Mesendoderm (in vitro differentiated cells): ENCODE measurements at places on chromosomes 4 and X.
A peak's percentile ranks its signal among the peaks of the same experiment; 100 is the strongest.

DNA sequence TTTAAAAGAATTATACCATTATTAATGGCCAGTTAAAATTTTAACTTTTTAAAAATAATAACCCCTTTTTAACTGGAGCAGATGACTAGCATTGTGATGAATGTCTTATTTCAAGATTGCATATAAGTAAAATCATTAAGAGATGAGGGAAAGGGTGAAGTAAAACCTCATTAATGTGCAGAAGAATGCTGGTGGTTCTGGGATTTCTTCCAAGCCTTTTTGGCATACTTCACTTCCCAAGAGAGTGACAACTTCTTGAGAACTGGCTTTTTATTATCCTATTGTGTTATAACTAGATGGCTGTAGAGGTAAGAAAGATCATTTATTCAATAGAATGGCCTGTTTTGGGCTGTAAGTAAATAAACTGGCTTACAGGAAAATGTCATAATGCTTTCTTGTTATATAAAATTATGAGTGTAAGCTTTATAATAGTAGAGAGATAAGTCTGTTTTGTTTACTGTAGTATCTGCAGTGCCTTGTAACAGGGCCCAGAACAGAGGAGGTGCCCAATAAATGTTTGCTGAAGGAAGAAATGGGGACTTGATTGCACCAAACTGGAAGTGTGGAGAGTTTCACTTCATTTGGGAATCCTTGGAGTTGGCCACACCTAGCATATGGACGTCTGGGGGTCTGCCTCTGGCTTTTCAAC, 242.9 kb upstream of the PITX2 start:
- no peak for DNase-seq

- DNase-seq = no peak
These were observed 9.9 kb downstream of the ZNF157 start for GRCh38 chrX:47380268-47380667.

- DNase-seq = peak; percentile 73
These were observed 941.2 kb upstream of the TENM3 start for GRCh38 chr4:181301735-181302710.

GRCh38 chr4:23934915-23935314, 45.1 kb upstream of the PPARGC1A start:
- DNase-seq = peak; percentile 93

GRCh38 chr4:14896656-14897175, 105.6 kb upstream of the CPEB2 start:
- DNase-seq = no peak

DNA sequence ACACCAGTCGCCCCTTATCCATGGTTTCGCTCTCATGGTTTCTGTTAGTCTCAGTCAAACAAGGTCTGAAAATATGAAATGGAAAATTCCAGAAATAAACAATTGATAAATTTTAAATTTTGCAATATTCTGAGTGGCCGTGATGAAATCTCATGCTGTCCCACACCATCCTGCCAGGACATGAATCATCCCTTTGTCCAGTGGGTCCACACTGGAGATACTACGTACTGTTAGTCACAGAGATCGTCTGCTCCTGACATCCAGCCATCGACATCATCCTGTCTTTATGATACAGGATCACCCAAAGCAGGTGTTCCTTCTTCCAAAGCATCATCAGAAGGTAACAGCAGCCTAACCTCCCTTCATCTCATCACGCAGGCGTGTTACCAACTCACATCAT, 76.5 kb upstream of the MSX1 start:
- DNase-seq = no peak
